ENCODE measurements at places on chromosomes 3 and 15.

GRCh38 chr15:57550640-57551039, 41.1 kb upstream of the MYZAP start:
- no peak for DNase-seq

- no peak for DNase-seq
Measured at GRCh38 chr3:98482717-98483482, 14.6 kb upstream of the OR5K2 start.

DNA sequence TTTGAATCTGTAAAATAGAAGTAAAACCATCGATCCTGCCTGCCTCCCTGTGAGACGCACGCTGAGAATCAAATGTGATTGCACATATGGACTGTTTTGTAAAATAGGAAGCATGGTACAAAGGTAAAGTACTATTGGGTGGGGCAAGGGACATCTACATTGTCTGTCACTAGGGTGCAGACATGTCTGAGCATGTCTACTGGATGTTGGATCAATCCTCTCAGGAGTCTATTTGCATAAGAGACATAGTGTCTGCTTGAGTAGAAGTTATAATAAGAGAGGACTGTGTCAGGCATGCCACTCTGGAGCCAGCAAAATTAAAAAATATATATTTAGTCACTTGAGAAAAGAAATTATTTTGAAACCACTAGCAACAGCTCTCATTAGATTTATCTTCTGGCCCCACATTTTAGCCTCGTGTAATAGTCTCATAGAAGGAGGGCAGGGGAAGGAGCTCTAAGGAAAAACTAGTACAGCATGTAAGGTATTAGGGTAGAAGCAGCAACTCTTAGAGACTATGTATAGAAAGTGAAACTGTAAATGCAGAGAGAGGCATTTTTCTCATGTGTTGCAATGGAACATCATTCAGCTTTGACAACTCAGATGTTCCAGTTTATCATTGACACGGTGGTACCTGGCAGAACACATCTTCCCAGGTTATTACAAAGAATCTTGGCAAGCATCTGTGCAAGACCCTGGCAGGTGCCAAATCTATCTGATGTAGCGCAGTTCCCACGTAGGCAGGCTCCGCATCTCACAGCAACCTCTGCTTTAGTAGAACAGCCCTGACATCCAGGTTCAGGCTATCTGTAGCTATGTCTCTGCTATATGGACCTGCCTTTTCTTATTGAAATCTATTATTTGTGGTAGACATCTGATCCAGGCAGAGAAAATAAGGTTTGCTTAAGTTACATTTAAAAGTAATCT, 85.2 kb upstream of the CHL1 start:
- DNase-seq: no peak

- DNase-seq: no peak
Measured at GRCh38 chr3:129992781-129993180, 18.3 kb downstream of the TRH start.

DNA sequence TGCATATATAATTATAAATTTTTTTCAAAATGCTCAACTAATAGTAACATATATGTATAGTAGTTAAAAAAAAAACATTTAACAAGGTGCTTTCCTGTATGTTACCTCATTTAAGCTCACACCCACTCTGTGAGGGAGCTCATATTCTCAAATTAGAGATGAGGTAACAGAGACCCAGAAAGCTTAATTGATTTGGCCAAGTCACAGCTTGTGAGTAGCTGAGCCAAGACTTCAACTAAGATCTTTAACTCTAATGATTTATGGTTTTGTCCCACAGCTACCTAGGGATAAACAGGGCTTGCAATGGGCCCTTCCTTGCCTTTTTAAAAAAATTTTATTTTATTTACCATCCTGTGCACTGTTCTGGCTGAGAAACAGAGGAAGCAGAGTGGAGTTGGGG, 230.0 kb upstream of the GOLIM4 start:
- no peak for DNase-seq

GRCh38 chr15:91592567-91592966, 260.9 kb upstream of the SLCO3A1 start:
- DNase-seq: no peak

GRCh38 chr15:67370206-67370954, 115.8 kb downstream of the IQCH start:
- DNase-seq: no peak

DNA sequence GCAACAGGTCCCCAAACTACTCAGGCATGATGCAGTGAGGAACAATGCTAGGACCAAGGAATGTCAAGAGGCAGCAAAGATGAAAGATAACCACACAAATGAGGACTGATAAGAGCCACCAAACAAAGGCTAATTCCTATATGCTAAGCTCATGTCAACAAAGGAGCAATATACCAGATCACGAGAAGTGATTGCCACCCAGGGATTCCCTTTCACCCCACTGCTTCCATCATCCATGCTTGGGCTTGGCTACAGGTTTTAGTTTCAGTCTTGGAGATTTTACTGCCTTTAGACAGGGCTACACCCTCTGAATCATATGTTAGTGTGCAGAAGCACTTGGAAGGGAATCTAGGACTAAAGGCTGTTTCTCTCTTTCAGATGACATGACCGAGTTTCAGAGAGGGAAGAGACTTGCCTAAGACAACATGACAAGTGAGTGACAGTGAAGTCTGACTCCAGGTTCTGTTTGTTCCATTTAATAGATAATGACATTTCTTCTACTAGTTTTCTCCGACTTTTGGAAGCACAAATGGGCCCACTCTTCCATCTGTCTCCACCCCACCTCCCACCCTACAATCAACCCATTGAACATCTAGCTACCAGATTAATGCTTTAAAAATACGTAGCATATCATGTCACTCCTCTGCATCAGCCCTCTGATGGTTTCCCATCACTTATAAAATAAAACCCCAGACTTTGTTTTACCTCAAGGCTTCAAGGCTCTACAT, 173.5 kb upstream of the LRRN1 start:
- no peak for DNase-seq

GRCh38 chr3:196684548-196685407, 27.3 kb downstream of the CEP19 start:
- DNase-seq: peak; percentile 45

GRCh38 chr15:69120732-69121131, 39.7 kb upstream of the GLCE start:
- no peak for DNase-seq

GRCh38 chr3:69944931-69945493, 54.5 kb upstream of the SAMMSON start:
- DNase-seq: no peak

DNA sequence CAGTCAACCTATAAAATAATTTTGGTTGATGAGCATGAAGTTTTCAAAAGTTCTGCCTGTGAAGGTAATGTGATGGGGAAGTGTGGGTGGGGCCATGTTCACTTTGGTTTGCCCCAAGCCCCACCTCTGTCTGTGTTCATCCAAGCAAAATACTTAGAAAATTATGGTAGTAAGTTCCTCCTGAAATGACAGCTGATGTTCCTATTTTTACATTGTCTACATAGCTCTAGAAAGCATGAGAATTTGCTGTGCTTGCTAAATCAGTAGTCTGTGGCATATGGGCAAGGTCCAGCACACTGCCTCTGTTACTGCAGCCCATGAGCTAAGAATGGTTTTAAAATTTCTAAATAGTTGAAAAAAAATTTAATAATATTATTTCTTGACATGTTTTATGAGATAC, 21.9 kb upstream of the CP start:
- DNase-seq: no peak

GRCh38 chr3:14441240-14441919, 39.0 kb downstream of the SLC6A6 start:
- DNase-seq: no peak

DNA sequence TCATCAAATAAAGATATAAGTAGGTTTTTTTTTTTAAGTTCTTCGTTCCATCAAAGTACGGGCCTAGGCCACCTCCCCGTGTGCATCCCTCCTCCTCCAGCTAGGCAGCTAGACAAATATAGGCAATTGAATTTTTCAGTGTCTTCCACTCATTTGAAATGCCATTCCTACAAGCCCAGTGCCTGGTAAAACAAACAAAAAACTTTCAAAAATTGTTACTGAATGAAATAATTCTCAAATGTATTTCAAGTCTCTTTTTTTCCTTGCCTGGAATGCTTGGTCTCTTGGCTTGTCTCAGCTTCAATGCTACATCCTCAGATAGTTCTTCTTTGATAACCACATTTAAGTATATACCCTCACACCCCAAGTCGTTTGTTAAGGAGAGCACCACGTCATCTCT, 3.8 kb downstream of the EIF2AK4 start:
- no peak for DNase-seq

- no peak for DNase-seq
Measured at GRCh38 chr3:5058471-5058951, 63.6 kb upstream of the ARL8B start.

DNA sequence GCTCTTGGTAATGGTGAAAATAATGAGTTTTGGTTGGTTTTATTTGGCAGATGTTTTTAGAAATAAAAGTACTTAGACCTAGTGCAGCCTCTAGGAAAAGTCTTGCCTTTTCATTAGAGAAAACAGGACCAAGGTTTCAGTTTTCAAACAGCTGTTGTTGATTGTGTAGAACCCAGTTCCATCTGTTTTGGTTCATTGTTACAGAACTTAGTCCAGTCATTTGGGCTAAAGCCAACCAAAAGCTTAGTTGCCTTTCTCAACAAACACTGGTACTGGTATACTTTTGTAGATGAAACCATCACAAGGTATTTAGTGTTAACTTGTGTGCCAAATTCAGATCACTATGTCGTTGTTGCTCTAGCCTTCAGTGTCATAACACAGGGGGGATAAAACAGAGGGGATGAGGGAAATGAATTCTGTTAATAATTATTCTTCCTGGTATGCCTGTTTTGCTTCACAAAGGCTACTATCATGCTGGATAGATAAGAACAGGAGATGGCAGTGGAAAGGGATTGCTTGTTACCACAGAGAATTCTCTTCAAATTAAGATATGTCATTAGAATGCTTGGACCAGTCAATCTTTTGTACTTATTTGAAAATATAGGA, 12.6 kb upstream of the APH1B start:
- DNase-seq: no peak

All from activated T-cell treated with anti-CD3 and anti-CD28 coated beads for 24 hours (primary cell).